ENCODE measurements at places on chromosomes 4 and X.
A peak's percentile ranks its signal among the peaks of the same experiment; 100 is the strongest.

DNA sequence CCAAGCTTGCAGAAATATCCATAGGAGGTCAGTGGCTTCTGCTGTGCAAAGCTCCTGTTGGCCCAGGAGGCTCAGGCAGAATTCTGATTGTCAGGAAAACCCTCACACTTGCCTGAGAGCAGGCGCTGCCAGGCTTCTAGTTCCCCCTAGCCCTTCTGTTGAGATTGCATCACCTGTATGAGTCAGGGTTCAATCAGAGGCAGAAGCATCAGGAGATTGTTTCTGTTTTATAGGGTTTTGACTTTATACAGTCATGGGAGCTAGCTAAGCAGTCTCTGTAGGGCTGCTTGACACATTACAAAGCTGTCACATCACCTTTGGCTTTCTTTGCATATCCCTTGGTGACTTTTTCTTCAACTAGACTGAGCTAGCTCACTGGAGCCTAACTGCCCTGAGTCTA, 27.8 kb downstream of the DIPK2B start:
- DNase-seq = no peak

DNA sequence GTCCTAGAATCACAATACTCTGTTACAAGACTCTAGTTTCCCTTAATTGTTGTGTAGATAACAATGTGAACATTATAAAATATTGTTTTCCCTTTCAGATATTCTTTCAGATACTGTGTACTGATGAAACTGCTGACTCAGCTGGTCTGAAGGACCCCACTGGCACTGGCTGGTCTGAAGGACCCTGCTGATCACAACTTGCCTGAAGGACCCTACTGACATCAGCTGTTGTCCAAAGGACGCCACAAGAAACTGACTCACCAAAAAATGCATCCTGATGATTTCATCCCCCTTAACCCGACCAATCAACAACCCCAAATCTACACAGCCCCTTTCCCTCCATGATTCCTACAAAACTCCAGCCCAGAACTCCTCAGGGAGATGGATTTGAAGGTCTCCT, 258.8 kb upstream of the GNPDA2 start:
- DNase-seq = no peak

GRCh38 chr4:42371305-42372252, 25.7 kb upstream of the SHISA3 start:
- peak; percentile 52 for DNase-seq

DNA sequence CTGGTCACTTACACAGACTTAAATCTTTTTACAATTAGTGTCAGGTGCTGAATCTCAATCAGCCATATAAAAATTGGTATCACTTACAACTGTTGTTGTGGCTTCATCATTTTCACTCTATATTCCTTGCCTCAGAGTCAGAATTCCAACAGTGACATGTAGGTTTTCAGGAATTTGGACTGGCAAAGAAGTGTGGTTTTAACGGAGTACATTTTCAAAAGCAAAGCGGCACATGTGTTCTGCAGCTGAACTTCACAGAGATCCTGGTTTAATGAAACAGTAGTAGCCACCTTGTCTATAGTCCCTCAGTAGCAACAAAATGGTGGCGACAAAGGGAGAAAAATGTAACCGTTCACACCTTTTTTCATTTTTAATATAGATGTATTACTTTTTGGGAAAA, 486.6 kb downstream of the FAT4 start:
- no peak for DNase-seq

DNA sequence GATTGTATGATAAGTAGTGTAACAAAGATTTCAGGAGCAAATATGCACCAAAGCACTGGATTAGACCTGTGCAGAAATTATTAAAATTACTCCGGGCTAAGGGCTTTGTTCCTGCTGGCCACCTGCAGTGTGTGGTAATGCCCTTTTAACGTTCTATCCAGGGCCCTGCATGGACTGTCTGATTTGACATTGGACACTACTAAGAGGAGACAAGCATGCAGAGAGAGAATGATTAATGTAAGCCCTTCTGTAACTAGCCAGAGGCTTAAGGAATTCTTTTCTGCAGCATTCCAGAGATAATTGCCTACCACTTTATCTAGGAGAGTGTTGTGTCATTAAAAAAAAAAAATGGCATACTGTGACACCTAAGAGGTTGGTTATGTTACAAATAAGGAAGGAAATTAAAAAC, 117.0 kb downstream of the PCDH7 start:
- DNase-seq = peak; percentile 73

DNA sequence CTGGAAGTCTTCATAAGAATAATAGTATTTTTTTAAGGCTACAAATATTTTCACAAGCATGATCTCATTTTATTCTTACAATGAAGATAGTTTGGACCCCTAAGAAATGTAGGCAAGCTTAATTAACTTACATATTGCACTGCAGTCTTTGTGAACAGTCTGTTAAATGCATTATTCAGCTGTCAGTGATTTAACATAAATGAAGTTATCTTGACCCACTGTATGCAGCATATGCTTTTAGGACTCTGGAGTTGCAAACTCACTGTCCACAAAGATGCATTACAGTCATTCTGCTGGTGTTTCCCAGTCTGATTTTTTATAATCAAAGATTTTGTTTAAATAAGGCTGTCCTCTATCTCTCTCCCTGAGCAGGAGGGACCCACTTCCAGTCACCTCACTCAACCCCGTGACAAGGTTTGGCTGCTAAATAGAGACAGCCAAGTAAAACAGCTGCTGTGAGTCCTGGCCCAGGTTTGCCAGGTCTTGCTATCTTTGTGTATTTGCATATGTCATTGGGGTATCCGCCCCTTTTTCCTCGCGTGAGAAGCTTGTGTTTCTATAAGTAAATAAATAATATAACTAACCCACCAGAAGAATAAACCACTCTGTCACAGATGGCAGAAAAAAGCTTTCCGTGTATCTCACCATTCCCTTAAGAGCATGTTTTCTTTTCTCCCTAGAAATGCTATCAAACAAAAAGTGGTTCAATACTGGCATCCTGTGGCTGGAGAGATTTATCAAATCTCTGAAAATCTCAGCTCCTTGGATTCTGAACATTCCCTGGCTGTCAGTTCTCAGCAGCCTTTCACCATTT, 67.0 kb downstream of the SLC7A11 start:
- DNase-seq = no peak

DNA sequence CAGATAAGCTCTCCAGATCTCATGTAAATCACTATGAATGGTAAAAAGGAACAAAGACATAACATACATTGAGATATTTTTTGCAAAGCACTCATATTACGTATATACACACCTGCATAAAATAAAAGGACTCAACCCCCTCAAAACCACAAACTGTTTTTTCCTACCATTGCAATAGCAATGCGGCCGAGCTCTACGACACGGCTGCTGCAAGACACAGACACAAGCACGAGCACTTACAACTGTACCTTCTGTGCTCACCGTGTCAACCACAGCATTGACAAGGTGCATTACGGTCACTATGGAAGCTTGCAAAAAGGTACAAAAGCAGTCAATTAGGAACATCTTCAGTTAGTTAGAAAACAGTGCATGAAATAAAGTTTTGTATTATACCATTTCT, 37.1 kb upstream of the MTNR1A start:
- no peak for DNase-seq

GRCh38 chr4:46931981-46932380, 22.9 kb upstream of the COX7B2 start:
- peak; percentile 27 for DNase-seq

GRCh38 chrX:7346021-7346420, 198.1 kb upstream of the PUDP start:
- no peak for DNase-seq

DNA sequence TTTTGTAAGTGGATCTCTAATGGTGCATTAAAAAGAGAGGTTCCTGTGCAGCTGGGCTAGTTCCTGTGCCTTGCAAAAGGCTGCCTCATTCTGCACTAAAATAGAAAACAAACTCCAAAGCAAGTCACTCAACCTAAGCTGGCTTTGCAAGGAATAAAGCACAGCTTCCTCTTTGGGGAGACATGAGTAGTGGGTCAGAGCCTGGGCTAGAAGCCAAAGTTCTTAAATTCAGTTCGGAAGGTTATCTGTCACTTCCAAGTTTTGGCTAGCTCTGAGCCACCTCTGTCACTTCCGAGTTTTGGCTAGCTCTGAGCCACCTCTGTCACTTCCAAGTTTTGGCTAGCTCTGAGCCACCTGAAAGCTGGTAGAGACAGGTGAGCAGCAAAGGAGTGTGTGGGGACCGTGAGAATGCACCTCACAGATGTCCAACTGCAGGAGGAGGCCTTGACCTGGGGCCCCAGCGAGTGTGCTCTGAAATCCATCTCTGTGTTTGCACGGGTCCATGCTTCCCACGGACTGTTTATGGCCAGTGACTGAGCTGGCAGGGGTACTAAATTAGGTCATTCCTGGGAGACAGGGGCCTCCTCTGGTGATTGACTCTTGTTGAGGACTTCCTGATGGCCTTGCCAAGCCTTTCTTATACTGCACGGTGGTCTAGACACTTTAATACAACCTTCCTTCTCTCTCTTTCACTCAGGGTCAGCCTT, 36.4 kb upstream of the MAMLD1 start:
- no peak for DNase-seq

DNA sequence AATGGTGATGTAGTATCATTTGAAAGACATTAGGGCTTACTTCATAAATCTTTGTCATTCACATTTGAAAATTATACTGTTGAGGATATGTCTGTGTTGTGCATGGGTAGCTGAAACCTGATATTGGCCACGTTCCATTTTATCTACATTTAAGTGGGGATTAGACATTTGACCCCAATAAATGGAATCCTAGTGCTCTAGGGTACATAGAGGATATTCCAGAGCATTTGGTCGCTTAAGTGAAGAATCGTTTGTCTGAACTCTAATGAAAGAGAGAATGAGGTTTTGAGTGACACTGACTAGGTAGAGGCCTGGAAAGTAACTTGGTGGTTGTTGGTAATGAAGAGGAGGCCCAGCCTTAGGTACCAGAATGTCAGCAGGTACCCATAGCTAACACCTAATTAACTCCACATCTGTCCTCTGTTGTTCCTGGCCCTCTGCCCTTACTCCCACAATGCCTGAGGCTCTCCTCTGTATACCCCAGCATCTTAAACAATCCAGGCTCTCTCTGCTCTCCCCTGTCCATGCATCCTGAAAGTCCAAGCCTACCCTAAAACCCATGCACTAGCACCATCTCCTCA, 299.5 kb upstream of the KLF3 start:
- peak; percentile 10 for DNase-seq

DNA sequence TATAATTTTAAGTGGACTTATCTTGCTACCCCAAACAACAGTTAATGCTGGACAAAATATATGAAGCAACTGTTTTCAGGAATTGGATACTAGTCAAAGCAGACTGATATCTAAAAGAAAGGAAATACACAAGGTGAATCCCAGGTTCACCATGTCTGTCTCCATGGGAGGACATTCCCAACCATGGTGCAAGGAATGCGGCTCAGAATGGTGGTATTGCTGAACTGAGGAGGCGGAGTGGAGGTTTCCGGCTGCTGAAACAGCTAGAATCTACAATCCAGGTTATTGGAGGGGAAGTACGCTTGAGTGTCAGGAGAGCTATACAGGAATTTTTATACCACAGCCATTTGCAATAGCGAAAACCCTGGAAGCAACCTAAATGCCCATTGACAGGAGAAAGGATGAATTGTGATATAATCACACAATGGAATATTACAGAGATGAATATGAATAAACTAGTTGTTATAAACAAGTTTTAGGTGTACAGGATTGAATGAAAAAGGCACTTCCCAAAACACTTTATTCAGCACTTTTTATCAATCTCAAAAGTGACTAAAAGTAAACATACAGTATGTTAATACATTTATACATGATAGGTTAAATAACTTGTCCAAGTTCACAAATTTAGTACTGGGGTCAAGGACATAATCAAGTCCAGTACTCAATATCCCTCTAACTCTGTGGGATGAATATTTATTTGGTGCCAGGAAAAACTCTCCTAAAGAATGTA, 9.0 kb downstream of the HMGB2 start:
- DNase-seq = no peak
